GM04504 (cell line): ENCODE measurements at places on chromosomes 6 and 20.

DNA sequence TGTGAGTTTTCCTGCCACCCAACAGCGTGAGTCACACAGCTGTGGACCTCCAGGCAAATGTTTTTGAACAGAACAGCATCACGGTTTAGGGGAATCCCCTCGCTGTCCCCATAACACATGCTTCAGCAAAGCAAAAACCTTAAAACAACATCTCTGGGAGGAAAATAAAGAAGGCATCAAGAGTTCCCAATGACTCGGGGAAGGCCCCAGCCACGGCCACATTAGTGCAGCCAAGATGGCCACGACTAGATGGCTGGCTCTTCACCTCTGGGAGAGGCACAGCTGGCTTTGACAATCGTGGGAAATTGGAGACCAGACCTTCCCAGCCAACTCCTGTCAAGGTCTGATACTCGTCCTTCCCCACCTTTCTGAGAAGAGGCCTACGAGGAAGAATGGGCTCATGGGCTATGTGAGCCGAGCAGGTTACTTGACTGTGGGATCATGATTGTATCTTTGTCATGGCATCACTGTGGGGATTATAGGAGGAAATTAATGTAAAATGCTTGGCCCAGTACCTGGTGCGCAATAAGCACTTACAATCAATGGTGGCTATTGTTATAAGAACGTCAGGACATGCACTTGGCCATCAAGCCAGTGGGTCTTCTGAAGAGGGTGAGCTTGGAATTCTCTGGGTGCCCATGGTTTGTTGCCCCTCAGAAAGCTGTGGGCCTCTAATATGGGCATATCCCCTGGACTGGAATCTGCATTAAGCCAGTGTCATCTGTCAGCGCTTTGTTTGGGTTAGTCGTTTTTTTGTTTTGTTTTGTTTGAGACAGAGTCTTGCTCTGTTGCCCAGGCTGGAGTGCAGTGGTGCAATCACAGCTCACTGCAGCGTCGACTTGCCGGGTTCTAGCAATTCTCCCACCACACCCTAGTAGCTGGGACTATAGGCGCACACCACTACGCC, 43.6 kb downstream of the FGD2 start:
- DNase-seq = peak; percentile 37

GRCh38 chr6:13597073-13597472, 18.1 kb upstream of the NOL7 start:
- no peak for DNase-seq

DNA sequence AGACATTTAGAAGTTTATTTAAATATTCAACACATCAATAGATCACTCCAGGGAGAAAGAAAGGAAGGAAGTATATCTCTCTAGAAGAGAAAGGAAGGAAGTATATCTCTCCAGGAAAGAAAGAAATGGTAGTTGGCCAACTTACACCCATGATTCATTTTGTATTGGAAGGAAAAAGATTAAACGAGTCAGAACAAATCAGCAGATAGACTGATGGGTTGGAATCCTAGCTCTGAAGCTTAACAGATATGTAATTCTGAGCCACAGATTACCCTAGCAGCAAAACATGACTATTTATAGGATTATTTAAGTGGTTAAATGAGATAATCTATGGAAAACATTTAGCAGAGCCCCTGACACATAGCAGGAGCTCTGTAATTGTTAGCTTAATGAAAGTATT, 27.1 kb downstream of the COL12A1 start:
- DNase-seq = no peak

DNA sequence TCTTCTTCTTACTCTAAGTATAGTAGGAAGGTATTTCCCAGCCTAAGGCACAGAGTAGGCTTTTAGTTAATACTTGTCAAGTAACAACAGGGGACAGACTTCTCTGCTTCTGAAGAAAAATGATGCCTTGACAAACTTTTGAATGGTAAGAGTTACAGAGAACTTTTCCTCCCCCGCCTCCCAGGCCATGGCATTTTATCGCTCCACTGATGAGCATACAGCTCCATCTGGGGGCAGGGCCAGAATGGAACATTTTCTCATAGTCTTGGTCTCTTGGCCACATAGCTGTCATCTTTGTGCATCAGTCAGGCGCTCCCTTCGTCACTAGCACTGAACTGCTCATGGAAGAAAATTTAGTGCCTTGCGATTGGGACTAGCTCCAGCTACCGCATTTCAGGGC, 1066.8 kb upstream of the CITED2 start:
- DNase-seq = peak; percentile 79

GRCh38 chr6:79586548-79586947, 44.6 kb upstream of the SH3BGRL2 start:
- peak; percentile 12 for DNase-seq

DNA sequence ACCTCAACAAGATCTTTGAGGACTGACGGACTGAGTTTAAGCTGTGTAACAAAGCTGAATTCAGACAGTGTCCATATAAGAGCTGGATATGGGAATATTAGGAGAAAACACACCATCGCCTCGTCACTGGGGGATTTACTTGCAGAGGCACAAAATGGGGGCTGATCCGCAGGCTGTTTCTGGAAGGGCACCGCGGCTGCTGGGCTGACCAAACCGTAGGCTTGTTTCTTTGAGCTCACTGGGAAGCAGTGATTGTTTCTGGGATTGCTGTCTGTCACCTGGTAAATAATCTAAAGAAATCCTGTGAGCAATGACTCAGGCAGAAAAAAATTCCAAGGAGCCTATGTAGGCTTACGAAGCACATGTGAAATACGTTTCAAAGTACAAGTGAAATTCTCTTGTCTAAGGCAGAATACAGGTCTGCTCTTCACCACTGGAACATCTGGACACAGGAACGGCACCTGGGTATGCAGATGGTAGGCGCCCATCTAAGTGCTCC, 63.9 kb upstream of the MPC1 start:
- no peak for DNase-seq

DNA sequence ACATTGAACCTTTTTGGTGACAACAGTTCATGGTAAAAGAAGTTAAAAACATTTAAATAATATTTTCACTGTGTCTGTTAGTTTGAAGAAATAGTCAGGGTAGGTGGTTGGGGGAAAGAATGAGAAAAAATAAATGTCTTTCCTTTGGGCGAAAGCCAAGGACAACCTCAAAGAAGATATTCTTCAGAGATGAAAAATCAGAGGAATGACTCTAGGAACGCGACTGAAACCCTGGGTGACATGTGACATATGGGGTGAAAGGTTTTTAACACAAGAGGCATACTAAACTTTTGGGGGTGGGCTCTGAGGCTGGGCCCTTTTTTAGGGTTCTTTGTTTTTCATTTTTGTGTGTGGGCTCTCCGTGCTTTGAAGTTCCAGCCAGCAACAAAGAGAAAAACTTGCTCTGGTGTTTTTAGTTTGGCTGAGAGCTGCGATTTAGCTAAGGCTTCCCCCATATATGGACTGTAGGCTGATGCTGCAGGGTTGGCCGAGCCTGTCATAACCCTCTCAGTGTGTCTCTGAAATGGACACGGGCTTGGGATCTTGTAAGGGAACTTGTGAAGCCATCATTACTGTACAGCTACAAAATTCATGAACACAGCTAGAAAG, 610.1 kb upstream of the ARID1B start:
- no peak for DNase-seq

GRCh38 chr6:151058021-151058733, 181.6 kb upstream of the AKAP12 start:
- no peak for DNase-seq

- DNase-seq = no peak
These were observed 68.0 kb downstream of the BMP7 start for GRCh38 chr20:57198132-57199072.

- no peak for DNase-seq
These were observed 12.9 kb upstream of the WTAP start for GRCh38 chr6:159714404-159714803.

GRCh38 chr6:159249752-159250151, 80.6 kb downstream of the FNDC1 start:
- no peak for DNase-seq

DNA sequence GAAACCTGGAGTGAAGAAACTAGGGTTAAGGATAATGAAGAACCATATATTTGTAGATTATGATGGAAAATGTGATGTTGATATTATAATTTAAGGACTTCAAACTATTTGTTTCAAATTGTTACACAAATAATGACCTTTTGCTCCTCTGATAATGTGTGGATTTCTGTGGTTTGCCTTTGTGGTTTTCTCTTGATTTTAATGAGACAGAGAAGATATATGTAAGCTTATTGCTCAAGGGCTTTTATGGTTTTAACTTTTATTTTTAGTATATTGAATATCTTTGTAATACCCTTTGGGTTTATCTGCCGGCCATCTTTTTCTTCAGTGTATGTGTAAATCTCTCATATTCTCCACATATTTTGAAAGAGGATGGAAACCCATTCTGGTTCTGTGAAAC, 362.3 kb downstream of the RIMS1 start:
- no peak for DNase-seq

GRCh38 chr20:60804918-60805630, 447.0 kb upstream of the CDH4 start:
- no peak for DNase-seq

GRCh38 chr6:111711984-111712752, 106.5 kb upstream of the TRAF3IP2 start:
- no peak for DNase-seq

- no peak for DNase-seq
These were observed at the start of gene TNF for GRCh38 chr6:31575335-31575901. Gene TNF, plus strand, starts transcription at chr6:31575565. Its CDS starts 177 bp downstream, at chr6:31575742.

GRCh38 chr20:15931897-15932296, 641.4 kb downstream of the KIF16B start:
- DNase-seq = no peak

- DNase-seq = peak; percentile 18
These were observed 172.8 kb upstream of the PMEPA1 start for GRCh38 chr20:57882451-57883161.

DNA sequence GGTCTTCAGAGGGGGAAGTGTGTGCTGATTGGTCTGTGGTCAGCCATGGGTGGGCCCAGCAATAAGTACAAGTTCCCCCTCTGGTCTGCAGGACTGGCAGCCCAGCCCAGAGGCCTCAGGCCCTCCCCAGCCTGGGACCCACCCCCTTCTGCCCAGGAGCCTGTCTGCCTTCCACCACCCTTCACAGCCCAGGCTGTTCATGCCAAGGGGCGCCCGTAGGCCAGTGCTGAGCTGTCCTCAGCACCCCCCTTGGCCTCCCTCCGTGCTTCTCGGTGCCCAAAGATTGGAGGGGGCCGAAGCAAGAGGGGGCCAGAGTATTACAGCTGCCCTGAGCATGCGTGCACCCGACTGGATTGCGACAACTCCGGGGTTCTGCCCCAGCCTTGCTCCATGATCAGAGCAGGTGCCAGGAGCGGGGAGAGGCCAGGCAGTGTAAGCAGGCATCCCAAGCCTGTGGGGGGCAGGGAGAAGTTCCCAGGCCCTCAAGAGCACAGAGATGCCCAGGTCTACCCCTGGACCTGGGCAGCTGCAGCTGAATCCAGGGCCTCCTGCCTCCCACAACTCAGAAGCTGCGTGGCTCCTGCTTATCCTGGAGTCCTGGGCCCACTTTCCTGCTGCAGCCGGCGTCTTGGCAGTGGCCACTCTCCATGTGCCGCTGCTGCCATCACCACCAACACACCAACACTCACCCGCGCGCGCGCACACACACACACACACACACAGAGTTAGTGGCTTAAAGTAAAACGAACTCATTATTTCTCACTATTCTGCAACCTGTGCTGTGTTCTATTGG, 33.3 kb downstream of the CST9L start:
- DNase-seq = no peak

DNA sequence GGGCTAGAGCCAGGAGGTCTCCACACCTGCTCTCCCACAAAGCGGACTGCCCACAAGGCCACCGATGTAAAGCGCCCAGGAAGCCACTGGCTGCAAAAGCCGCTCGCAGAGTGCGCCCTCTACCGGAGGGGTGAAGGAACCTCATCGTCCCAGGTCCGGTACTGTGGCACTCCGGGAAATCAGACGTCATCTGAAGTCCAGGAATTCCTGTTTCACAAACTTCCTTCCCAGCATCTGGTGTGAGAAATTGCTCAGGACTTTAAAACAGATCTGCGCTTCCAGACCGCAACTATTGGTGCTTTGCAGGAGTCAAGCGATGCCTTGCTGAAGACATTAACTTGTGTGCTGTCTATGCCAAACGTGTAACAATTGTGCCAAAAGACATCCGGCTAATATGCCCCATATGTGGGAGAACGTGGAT, 115.1 kb upstream of the ARID1B start:
- peak; percentile 80 for DNase-seq

DNA sequence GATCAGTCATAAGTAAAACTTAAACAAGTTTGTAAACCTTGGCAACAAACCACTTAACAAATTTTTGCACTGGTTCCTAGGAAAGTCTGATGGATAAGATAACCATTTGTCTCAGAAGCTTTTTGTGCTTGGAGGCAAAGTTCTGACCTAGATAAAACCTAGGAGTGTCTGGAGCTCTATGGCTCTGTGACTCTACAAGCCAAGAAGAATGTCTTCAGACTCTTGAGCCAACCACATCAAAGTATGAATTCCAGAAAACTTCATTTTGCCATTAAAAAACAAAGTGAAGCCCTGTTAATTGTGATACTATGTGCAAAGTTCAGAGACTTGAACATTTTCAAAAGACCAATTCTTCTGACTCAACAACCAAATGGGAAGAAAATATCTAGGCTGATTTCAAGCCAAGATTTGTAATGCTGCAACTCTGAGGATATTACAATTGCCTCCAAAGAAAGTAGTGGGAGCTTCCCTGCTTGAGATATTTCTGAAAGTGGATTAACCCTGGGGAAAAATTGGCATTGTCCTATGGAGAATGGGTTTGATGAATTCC, 158.1 kb upstream of the FOXQ1 start:
- no peak for DNase-seq

DNA sequence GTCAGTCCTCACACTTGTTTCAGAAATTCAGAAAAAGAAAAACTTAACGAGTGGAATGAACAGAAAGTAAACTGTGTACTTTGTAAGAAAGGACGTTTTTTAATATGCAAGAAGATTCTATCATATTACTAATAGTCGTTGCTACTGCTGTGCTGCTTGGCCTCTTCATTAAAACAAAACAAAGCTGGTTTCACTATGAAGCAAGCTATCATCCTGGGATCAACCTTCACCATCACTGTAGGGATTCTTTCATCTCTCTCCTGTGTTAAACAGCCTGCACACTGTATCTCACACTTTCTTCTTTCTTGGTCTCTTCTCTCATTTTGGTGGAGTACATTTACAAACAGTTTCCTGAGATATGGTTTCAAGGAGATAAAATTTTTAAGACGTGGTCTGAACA, 284.2 kb downstream of the BTBD9 start:
- DNase-seq = no peak

DNA sequence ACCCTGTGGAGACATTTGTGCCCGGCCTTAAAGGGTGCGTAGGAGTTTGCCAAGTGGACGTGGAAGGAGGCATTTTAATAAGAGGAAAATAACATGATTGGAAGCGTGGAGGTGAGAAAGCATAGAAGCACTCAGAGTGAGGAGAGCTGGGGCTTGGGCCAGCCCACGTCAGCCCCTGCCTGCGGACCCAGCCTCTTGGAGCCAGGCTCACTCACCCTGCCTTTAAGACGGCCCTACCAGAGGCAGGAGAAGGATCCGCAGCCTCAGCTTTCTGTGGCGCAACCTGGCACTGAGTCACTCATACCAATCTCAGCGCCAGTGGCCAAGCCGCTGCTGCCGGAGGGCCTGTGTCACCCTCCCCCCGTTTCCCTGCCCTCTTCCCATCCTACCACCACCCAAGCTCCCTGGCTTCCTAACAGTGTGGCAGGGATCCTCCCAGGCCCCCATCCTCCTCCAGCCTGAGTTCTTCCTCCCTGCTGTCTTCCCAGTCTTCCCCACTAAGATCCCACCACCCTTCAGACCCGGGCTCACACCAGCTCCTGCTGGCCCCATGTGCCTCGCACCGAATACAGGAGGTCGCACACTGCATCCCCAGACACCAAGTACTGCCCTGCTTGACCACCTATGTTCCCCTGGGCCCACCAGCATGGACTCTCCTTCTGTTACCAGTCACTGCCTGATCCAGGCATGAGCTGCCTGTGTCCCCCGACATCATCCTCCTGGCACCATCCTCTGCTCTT, 285.2 kb downstream of the UST start:
- DNase-seq = no peak
